ENCODE measurements at places on chromosomes 2 and 18.

DNA sequence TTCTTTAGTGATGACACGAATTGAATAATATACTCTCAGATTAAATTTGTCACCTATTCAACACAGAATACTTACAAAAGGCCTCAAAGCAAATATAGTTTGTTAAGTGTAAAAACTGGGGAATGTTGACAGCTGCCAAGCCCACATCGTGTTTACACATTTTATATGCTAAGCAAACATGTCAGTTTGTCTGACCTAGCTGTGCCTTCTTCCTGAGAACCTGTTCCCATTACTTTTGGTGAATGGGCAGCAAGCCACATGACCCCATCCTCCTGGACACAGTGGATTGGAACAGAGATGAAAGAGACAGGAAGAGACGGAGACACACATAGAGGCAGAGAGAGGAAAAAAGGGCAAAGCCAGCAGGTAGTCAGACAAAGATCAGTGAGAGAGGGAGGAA, 22.9 kb upstream of the CUL3 start:
- DNase-seq: no peak

- DNase-seq: no peak
Observed at GRCh38 chr2:223598994-223599639, 3.0 kb downstream of the SCG2 start.

GRCh38 chr2:8794923-8795825, 42.2 kb downstream of the KIDINS220 start:
- no peak for DNase-seq

GRCh38 chr2:112692495-112692911, 28.3 kb upstream of the NT5DC4 start:
- DNase-seq: peak; percentile 43

DNA sequence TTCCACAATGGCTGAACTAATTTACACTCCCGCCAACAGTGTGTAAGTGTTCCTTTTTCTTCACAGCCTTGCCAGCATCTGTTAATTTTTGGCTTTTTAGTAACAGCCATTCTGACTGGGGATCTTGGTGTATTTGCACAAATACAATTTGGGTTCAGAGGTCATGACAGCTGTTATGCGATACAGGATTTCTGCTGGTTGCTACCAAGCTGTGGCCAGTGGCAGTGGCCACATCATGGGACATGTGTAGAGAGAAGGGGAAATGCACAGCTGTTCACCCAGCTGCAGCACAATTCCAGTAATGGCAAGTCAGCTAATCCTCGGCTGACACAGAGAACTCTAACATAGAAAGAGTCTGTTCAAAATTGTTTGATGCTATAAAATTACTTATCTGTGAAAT, 21.0 kb upstream of the SELENOI start:
- no peak for DNase-seq

DNA sequence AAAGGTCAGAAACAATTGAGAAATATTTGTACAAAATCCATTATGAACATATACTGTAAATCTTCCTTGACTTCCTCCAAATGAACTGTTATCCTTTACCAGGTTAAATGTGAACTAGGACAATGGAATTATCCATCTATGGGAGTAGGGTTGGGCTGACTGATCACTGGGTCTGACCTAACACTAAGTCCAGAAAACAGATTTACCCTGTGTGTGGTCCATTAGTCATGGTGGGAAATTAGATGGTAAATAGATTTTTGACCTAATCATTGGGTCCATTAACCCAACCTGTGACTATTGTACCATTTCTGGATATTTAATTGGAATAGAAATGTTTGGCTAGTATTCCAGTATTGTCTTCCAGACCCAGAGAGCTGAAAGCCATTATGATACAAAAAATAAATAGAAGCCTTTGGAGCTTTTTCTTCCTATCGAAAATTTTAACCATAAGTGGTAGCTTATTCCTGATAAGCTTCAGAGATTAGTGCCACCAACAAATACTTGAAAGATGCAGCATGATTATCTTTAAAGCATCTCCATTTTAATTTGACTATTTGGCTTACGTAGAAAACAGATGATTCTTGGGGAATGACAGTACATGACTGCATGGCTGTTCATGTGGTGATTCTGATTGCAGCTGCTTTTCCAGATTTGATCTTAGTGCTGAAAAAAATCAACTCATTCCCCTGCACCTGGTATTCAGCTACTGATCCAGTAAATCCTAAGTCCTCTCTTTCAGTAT, 703.2 kb upstream of the FSHR start:
- no peak for DNase-seq

- DNase-seq: no peak
Observed at GRCh38 chr18:25100418-25100817, 251.5 kb downstream of the ZNF521 start.

DNA sequence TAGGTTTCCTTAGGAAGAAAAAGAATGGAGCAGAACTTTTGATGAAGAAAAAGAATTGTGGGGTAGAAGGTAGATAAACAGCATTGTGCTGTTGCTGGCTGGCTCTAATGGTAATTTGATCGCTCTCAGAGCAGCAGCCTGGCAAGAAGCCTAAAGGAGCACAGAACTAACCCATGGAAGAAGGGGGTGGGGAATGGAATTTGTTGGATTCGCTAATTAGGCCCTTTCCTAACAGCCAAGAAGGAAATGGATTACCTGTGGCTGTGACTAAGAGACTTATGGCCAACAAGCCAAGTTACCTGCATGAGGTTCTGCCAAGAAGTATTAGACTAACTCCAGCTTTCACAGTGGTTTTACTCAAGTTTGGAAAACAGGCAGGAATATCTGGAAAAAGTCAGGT, 210.6 kb downstream of the IKZF2 start:
- DNase-seq: no peak

- DNase-seq: no peak
Observed at GRCh38 chr2:73983322-73984202, 1.1 kb upstream of the TET3 start.

DNA sequence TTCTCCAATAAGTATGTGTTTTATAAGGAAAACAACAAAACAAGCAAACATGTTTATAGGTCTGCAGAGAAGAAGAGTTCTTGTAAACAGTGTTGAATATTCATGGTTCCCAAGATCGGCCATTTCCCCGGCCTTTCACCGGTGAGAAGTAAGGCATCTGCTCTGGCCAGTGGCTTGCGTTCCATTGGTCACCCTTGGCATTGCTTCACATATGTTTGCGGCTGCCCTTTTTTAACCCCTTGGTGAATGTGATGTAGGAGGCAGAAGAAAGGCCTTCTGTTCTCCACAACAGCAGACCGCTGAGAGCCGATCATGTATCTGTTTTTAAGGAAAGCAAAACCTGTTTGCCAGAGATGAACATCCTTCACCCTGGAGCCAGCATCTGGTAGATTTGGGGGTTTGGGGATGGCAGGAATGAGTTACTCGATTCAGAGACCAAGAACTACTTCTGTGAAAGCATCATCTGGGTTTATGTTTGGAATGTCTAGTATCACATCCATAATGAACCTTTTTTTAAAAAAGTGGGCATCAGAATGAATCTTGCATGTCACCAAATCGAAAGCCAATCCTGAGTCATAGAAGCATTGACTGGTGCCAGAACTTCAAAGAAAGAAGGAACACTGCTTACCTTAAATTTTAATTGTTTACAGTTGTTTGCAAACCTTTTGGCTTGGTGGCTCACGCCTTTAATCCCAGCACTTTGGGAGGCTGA, 112.3 kb downstream of the AGAP1 start:
- no peak for DNase-seq

DNA sequence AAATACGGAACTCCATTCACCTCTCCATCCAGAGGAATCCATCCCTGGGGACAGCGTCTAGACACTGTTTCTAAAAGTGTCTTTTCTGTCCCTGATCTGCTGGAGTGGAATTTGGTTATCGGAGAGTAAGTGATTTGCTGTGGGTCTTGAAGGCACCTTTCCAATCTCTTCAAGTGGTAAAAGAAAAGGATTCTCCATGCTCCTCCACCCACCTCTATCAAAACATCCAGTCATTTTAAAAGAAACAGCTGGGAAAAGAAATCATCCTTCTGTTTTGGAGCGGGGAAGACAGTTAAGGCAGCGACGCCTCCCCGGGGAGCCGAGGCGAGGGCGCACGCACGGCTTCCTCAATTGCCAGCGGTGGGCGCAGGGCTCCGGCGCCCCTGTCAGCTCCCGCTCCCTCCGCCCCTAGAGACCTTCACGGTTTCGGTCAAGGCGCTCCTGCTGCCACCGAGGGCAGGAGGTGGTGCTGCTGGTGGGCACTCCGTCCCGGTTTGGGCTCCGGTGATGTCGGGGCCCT, 547 bp downstream of the SLC35F5 start:
- DNase-seq: no peak

GRCh38 chr2:240451791-240452461, 16.5 kb downstream of the GPC1 start:
- DNase-seq: no peak

GRCh38 chr2:30359644-30360167, 87.3 kb upstream of the LCLAT1 start:
- DNase-seq: no peak

GRCh38 chr2:224086226-224086914, 47.3 kb upstream of the SERPINE2 start:
- DNase-seq: no peak

- DNase-seq: no peak
Observed at GRCh38 chr2:6692056-6692455, 173.7 kb downstream of the CMPK2 start.

- DNase-seq: peak; percentile 2
Observed at GRCh38 chr2:63124850-63125249, 74.2 kb downstream of the OTX1 start.

DNA sequence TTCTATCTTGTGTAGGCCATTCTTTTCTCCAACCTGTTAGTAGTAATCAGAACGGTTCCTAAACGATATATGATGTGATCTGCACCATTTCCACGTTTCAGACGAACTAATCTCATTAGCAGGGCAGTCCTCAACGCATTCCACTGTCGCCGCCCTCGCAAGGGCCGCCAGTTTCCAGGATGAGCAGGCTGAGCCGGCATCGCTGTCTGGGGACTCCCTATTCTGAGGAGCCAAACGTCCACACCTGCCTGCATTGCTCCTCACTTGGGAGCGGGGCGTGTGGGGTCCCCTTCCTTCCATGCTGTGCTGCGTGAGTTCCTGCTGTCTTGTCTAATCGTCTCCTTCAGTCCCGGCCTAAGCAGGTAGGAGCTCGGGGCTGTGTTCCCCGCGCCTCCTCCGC, 76.6 kb downstream of the PSMG2 start:
- no peak for DNase-seq

DNA sequence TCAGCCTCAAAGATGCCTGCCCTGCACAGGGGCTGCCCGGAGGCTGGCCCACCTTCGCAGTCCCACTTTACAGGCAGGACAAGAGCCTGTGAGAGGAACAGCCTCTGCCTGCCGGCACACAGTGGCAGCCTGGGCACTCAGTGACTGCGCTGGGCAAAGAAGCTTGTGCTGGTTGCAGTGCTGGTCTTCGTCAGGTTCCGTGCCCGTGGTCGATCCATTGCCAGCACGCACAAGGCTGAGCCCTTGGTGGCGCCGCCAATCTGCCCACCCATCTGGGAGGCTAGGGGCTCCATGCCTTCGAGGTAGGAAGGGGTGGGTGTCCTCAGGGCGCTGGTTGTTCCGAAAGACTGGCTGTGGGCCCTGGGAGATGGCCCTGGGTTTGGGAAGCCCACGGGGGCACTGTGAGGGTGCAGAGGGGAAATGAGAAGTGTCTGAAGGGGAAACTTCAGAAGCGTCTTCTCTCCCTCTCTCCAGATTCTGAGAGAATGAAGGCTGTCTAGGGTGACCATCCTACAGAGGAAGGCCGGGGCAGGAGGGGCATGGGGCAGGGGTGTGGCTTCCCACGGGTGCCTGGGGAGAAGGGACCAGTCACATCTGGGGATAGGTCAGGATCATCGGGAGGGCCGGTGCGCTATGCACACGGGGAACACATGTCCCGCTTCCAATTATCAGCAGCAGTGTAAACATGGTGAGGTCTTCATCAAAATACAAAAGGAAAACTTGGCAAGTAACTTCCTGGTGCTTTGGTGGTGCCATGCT, 49.1 kb upstream of the HS6ST1 start:
- no peak for DNase-seq

- DNase-seq: no peak
Observed at GRCh38 chr2:188494906-188495305, 203.2 kb downstream of the GULP1 start.

GRCh38 chr2:204892506-204893255, 347.4 kb downstream of the PARD3B start:
- DNase-seq: no peak

- no peak for DNase-seq
Observed at GRCh38 chr2:142131010-142131669, at the start of gene LRP1B. Gene LRP1B, minus strand, starts transcription at chr2:142131016. Its CDS starts 287 bp downstream, at chr2:142130729.

DNA sequence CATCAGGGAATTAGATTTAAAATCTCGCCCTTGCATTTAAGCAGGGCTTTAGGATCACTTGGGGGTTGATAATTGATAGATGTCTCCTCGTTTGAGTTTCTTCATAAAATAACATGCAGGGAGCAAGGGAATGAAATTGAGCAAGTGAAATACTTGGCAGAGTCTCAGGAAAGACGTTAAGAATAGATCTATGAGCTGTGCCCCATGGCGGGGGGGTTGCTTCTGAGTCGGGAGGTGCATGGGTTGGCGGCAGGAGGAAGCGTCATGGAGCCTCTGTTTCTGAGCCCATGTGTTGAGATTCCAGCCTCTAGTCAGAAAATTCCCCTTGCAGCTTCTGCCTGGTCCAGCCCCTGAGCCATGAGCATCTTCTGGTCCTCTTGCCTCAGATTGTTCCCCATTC, 82.0 kb downstream of the APOB start:
- DNase-seq: no peak

GRCh38 chr18:27627927-27628326, 442.8 kb upstream of the CHST9 start:
- no peak for DNase-seq
